ENCODE measurements at places on chromosomes 3 and 15.

DNA sequence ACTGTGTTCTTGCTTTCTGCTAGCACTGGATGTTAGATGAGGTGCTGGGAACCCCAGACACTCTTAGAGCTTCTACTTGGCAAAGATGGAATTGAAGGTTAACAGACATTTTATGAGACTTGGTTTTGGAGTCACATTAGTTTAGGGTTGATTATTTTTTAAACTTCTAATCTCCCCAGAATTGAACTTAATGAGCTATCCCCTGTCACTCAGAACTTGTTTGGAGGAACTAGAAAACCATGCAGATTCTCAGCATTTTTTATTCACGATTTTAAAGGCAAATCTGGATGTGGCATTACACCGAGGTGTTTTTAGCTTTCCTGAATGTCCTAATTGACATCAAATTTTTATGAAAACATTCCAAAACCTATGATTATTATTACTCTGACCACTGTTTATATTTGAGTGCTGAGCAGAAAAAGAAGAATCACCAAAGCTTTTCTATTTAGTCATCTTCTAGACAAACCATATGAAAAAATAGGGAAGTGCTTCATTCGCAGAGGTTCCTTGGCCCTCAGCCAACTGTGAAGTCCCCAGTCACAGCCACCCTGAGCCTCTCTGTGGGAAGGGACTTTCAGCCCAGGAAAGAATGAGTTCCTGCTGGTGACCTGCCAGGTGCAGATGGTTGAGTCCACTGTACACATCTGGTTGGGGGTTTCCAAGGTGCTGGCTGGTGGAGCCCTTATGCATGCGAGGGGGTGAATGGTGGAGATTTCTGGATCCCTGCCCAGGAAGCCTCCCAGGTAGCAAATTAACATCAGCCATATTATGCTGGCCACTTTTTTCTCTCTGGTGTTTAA lies 196.0 kb upstream of the TOPAZ1 start:
- peaks cover 10% of the 10 kb centered on the region for H3K4me1 ChIP-seq
- peak; percentile 63 for DNase-seq
- H3K4me3 ChIP-seq: no peak overlapping the region
- peaks cover 10% of the 10 kb centered on the region for H3K27me3 ChIP-seq
- no peak overlapping the region for H3K27ac ChIP-seq
- no peaks in the 10 kb centered on the region for H3K36me3 ChIP-seq

- no peaks in the 10 kb centered on the region for H3K27me3 ChIP-seq
- DNase-seq: peak; percentile 15
These were observed 64.0 kb upstream of the CDAN1 start for GRCh38 chr15:42800731-42801474.

DNA sequence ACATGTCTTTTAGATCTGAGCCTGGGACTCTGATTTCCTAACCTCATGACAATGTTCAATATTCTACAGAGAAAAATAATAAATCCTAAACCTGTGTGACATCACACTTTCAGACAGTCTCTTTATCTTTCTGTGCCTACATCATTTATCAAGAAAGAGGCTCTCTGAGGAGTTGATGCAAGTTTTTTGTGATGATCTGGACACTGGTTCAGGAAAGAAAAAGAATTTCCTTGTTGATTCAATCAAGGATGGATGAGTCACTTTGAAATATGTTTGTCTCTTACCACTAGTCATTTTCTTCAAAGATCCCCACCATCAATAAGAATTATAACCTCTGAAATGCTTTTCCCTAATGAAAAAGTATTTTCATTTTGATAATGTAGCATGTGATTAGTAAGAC lies 404.6 kb downstream of the WDR72 start:
- no peak overlapping the region for H3K27ac ChIP-seq
- no peaks in the 10 kb centered on the region for H3K36me3 ChIP-seq
- H3K4me1 ChIP-seq: no peaks in the 10 kb centered on the region
- H3K4me3 ChIP-seq: no peak overlapping the region

DNA sequence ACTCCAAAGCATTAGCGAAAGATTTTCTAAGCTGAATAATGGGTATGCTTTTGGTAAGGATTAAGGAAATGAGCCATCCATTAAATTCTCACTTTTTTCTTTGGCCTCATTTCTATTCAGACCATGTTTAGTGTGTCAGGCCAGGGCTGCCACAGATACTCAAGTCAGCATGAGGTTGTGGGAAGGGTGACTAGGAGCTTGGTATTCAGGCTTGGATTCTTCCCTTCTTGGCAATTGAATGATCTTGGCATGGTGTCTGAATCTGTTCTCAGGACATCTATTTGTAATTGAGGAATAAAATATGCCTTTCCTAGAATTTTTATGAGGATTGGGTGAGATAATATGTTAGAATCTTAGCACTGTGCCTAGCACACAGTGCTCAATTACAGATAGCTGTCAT lies 11.2 kb downstream of the CCNB2 start:
- no peaks in the 10 kb centered on the region for H3K27me3 ChIP-seq
- H3K4me3 ChIP-seq: no peak overlapping the region
- H3K27ac ChIP-seq: no peak overlapping the region
- H3K36me3 ChIP-seq: peaks cover 47% of the 10 kb centered on the region

DNA sequence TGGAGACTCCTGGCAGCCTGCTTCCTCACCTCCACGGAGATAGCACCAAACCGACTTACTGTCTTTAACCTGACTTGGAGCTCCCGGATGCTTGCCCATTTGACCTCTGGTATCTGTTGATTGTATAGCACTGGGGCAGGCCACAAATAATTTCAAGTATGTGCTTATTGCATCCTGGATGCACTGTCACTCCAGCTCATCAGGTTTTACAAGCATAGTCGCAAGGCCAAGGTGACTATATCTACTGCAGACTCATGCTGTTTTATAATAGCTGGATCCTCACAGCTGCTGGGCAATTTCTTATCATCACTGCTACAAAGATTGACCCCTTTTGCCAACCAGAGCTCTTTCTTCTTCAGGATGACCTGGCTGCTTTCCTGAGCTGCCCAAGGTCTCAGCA lies 45.6 kb downstream of the PEX5L start:
- H3K27me3 ChIP-seq: peaks cover 1% of the 10 kb centered on the region
- no peaks in the 10 kb centered on the region for H3K36me3 ChIP-seq
- H3K27ac ChIP-seq: no peak overlapping the region
- no peak overlapping the region for H3K4me3 ChIP-seq
- no peak for DNase-seq

DNA sequence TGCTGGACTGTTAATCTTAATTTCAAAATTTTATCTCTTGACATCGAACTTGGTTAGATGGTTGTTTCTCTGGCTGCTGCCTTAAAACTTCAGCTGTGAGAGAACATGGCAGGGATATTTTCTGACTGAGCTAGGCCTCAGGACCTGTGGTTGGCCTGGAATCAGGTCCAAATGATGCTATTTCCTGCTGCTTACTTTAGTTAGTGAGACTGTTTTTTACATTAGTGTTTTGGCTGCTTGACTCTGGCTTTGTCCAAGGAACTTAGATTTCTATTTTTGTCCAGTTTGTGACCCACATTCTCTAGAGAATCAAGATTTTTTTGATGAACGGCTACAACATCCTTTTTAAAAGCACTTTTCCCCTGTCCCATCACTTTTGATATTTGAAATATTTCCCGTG lies 497.9 kb upstream of the SGO1 start:
- H3K4me1 ChIP-seq: no peaks in the 10 kb centered on the region
- no peak overlapping the region for H3K27ac ChIP-seq
- H3K27me3 ChIP-seq: no peaks in the 10 kb centered on the region
- DNase-seq: no peak
- H3K36me3 ChIP-seq: no peaks in the 10 kb centered on the region

- no peak overlapping the region for H3K27ac ChIP-seq
- H3K36me3 ChIP-seq: peaks cover 12% of the 10 kb centered on the region
- no peak overlapping the region for H3K4me3 ChIP-seq
- H3K4me1 ChIP-seq: peaks cover 20% of the 10 kb centered on the region
- DNase-seq: no peak
These were observed 41.3 kb upstream of the MAP4 start for GRCh38 chr3:48057521-48057920.

DNA sequence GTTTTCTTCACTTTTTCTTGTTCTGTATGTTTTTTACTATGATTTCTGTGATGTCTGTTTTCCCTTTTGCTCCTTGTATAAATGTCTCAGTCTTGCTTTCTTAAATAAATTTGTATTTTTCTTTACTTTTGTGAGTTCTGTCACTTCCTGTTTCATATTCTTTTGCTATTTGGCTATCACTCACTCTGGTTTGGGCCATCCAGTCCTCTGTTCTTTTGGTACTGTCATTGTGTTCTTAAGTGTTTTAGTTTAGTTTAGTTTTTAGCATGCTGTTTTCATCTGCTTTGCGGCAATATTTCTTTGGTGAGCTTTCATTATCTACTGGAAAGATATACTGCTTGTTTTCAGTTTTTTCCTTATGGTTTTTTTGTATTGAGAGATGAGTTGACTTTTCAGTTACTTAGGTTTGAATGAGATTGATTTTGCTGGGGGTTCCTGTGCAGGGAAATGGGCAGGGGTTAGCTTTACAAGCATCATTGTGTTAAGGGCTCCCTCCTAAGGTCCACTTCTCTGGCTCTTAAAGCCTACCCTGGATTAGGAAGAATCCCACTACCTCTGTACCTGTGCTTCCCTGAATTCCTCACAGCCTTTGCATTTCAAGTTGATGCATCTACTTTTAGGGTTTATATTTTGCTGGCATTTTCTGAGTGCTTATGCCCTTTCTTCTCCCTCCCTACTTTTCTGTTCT lies 35.1 kb downstream of the PDCD6IP start:
- no peaks in the 10 kb centered on the region for H3K27me3 ChIP-seq
- no peak overlapping the region for H3K4me3 ChIP-seq
- peaks cover 34% of the 10 kb centered on the region for H3K36me3 ChIP-seq
- H3K27ac ChIP-seq: peak overlapping the region; percentile 41

GRCh38 chr3:142930463-142930862 lies 33.0 kb downstream of the PAQR9 start:
- peaks cover 17% of the 10 kb centered on the region for H3K27me3 ChIP-seq
- no peak for DNase-seq
- no peak overlapping the region for H3K27ac ChIP-seq
- H3K36me3 ChIP-seq: no peaks in the 10 kb centered on the region
- H3K4me1 ChIP-seq: no peaks in the 10 kb centered on the region

GRCh38 chr3:39639344-39640236 lies 169.8 kb upstream of the MYRIP start:
- no peak overlapping the region for H3K4me3 ChIP-seq
- H3K27ac ChIP-seq: peak overlapping the region; percentile 4

GRCh38 chr3:175526609-175527280 lies 667.6 kb downstream of the NAALADL2 start:
- H3K27me3 ChIP-seq: no peaks in the 10 kb centered on the region
- no peaks in the 10 kb centered on the region for H3K36me3 ChIP-seq
- H3K4me3 ChIP-seq: peak overlapping the region; percentile 35

DNA sequence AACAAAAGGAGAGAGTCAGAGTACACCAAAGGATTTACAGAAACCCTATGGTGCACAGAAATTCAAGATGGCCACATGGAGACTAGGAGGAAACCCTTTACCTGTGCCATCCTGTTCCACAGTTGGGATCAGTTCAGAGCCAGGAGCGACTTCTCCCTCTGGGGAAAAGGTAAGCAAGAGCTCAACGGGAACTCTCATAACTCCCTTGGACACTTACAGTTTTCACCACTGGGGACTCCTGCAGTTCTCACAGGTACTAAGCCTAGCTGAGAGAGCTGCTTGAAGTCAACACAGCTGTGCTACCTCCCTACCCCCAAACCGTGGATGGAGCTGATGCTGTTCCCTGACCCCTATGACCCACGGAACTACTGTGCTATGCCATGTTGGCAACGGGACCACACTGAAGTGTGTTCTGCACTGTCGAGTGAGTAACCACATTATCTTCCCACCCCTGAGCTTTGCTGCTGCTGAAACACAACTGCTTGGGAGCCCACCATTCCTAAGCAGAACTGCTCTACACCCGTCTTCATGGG lies 606.8 kb downstream of the GBE1 start:
- no peaks in the 10 kb centered on the region for H3K27me3 ChIP-seq
- H3K36me3 ChIP-seq: no peaks in the 10 kb centered on the region
- no peak for DNase-seq
- H3K4me3 ChIP-seq: no peak overlapping the region
- no peaks in the 10 kb centered on the region for H3K4me1 ChIP-seq
- no peak overlapping the region for H3K27ac ChIP-seq

- H3K4me1 ChIP-seq: peaks cover 7% of the 10 kb centered on the region
- DNase-seq: no peak
- no peak overlapping the region for H3K27ac ChIP-seq
- no peaks in the 10 kb centered on the region for H3K27me3 ChIP-seq
- H3K4me3 ChIP-seq: no peak overlapping the region
These were observed 22.4 kb upstream of the SMAD6 start for GRCh38 chr15:66679657-66680108.

DNA sequence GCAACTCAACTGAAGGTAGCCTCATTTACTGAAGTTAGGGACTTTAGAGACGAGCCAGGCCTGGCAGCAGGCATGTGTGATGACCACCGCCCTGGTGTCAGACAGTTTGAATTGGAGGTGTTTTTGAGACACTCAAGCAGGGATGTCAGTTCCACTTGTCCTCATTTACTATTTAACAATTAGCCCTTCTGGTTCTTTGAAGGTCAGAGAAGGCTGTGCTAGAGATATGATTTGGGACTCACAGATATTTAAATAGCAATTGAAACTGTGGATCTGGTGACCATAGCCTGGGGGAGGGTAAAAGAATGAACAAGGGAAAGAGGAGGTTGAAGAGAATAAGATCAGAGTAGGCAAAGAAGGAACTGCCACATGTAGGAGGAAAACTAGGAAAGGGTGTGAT lies 74.6 kb downstream of the REC114 start:
- no peaks in the 10 kb centered on the region for H3K27me3 ChIP-seq
- DNase-seq: no peak
- peaks cover 6% of the 10 kb centered on the region for H3K4me1 ChIP-seq

DNA sequence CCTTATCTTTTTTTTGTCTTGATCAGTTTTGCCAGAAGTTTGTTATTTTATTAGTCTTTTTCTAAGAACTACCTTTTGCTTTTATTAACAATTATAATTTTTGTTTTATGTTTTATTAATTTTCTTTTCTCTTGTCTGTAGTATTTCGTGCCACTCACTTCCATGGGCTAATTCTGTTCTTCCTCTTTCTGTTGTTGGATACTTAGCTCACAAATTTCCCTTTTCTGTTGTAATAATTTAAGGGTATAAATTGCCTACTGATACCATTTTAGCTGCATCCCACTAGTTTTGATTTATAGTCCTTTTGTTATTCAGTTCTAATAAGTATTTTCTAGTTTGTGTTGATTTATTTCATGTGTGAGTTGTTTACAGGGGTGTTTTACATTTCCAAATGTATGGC lies 48.6 kb downstream of the SNRK start:
- H3K4me3 ChIP-seq: no peak overlapping the region
- H3K4me1 ChIP-seq: peaks cover 33% of the 10 kb centered on the region
- no peak overlapping the region for H3K27ac ChIP-seq
- DNase-seq: no peak
- peaks cover 70% of the 10 kb centered on the region for H3K36me3 ChIP-seq

DNA sequence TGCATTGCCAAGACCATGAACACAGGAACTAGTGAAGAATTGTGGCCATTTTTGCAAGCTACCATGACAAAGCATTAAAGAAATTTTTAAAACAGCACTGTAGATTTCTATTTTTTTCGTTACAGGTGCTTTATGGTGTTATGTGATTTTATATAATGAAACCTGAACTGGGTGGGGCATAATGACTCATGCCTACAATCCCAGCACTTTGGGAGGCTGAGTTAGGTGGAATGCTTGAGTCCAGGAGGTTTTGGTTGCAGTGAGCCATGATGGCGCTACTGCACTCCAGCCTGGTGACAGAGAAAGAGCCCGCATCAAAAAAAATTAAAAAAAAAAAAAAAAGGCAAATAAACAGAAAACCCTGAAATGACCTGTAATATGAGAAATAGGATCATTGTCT lies 846.7 kb downstream of the EPHA3 start:
- H3K36me3 ChIP-seq: no peaks in the 10 kb centered on the region
- H3K27me3 ChIP-seq: no peaks in the 10 kb centered on the region
- no peaks in the 10 kb centered on the region for H3K4me1 ChIP-seq
- no peak overlapping the region for H3K27ac ChIP-seq

Measured in activated CD8-positive, alpha-beta T cell treated with anti-CD3 and anti-CD28 coated beads for 36 hours (primary cell).